Purkinje cell (primary cell): ENCODE measurements at places on chromosomes 5 and 9. TPM values are rescaled to one million over a fixed set of nuclear protein-coding genes. Genes with fewer than 3 reads are reported as not detected.

The NUTM2F gene
- polyA plus RNA-seq = not detected in 2 replicates

The ROPN1L gene
- polyA plus RNA-seq = 6.9 and 13.0 TPM in 2 replicates

The ANKRD31 gene
- 0.32 and 0.42 TPM in 2 replicates for polyA plus RNA-seq

The LHX3 gene
- not detected in 2 replicates for polyA plus RNA-seq

The SPINK7 gene
- not detected in 2 replicates for polyA plus RNA-seq

The PHPT1 gene
- 274 and 285 TPM in 2 replicates for polyA plus RNA-seq

The HSPB3 gene
- 2.3 and 9.2 TPM in 2 replicates for polyA plus RNA-seq

The MAP1B gene
- 515 and 658 TPM in 2 replicates for polyA plus RNA-seq

The PCDHGC4 gene
- 0.22 and 4.5 TPM in 2 replicates for polyA plus RNA-seq

The OTP gene
- not detected in 2 replicates for polyA plus RNA-seq

The FAM120A gene
- 13.7 and 14.2 TPM in 2 replicates for polyA plus RNA-seq

The IGFBPL1 gene
- 1.3 TPM in 1 of 2 replicates, not detected in the other for polyA plus RNA-seq

The ATOX1 gene
- 348 and 419 TPM in 2 replicates for polyA plus RNA-seq

The HTR4 gene
- not detected in 2 replicates for polyA plus RNA-seq

The DEPDC1B gene
- not detected in 2 replicates for polyA plus RNA-seq

The MATR3 gene
- polyA plus RNA-seq = 239 and 277 TPM in 2 replicates

The SLC25A48 gene
- not detected in 2 replicates for polyA plus RNA-seq
